ENCODE measurements at places on chromosomes 1 and 21.

DNA sequence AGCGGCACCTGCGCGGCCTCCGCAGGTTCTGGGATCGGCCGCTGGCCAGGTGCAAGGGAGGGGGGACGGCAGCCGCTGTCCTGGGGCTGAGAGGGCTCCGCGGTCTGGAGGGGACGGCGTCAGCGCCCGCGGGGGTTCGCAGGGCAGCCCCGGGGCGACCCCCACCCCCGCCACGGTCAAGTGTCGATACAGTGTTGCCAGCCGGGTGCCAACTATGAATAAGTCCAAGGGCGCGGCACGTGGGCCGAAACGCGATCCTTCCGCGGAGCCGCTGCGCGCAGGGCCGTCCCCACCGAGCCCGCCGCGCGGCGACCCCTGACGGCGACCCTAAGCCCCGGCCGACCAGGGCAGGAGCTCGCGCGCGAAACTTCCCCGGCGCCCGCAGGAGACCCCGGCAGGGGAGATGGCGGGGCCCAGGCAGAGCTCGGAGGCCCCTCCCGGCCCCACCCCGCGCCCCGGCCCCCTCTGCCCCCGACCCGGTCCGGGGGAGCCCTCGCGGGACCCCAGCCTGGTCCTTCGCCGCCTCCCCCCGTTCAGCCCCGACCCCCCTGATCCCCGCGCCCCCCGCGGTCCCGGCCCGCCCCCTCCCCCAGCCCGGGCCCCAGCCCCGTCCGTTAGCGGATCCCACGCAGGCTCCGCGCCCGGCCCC, 586 bp upstream of the AGPAT3 start:
- no peak for DNase-seq

GRCh38 chr1:118335331-118335732, 150.3 kb upstream of the SPAG17 start:
- no peak for DNase-seq

DNA sequence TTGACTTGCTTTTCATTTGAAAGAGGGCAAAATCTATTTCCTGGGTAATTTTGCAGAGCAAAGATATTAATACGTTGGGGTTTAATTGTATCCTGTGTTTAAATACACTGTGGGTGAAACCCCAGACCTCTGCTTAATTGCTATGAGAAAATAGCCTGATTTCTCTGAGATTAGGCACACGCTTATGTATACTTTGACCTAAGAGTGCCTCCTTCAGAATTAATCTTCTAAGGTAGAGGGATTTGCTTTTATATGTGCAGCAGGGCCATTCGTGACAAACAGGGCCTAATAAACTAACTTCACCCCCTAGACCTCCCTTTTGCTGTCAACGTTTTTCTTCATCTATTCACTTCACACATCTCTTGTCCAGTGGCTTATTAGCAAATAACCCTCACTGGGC, 216.9 kb upstream of the ADGRL2 start:
- no peak for DNase-seq

DNA sequence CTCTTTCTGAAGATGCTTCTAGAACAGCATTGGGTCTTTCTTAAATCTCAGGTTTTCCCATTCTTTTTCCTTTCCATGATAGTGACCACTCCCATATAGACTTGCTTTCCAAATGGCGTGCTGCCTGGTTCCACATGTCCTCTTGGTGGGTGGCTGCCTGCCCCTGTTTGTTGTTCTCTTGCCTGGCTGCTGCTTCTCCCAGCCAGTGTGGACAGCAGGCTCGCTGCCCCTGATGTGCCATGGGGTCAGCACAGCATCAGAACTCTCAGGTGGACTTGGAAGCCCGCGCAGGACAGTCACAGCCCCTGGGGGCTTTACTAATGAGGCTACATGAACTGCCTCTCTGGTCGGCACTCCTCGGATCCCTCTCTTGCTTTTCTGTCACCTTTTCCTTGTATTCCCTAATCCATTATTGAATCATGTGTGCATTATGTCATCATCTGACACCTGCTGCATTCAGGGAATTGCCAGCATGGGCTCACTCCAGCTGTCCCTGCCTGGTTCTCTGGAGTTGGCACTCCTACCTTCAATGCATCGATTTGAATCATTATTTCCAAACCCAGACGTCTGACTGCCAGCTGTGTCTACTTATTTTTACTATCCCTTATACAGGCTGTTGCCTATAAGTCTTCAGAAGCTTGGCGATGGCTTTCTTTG, 100.5 kb upstream of the COA6 start:
- no peak for DNase-seq

DNA sequence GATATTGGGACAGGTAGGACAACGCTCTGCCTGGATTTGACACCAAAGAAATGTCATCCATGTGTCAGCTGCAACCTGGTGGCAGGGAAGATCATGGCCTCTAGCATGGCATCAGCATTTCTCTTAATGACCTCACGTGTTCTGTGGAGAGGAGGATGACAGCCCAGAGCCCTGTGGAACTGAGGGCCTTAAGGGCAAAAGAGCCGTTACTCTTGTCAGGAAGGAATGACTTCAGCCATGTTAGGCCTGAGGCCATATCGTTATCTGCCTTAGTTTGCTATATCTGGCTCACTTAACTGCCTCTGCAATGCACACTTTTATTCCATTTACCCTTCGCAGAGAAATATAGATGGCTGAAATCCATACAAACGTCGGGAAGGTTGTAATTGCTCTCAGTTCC, 83.2 kb upstream of the PBX1 start:
- no peak for DNase-seq

GRCh38 chr1:109290137-109290536, 7.2 kb upstream of the PSRC1 start:
- DNase-seq = no peak

DNA sequence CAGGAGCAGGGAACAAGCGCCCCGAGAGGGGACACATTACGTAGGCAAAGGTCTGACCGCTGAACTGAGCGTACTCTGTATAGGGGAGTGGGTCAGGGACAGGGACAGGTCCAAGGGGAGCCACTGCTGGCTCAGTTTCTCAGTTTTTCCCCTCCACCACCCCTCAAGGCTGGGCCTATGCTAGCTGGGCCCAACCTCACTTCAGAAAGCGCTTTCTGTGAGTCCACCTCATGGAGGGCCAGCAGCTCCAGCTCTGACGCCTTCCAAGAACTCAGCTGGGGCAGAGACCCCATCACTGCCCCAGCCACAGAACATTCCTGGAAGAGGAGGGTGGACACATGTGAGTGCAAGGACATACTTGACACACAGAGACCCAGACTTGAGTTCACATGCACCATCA, 242.0 kb downstream of the FOXD2 start:
- no peak for DNase-seq

DNA sequence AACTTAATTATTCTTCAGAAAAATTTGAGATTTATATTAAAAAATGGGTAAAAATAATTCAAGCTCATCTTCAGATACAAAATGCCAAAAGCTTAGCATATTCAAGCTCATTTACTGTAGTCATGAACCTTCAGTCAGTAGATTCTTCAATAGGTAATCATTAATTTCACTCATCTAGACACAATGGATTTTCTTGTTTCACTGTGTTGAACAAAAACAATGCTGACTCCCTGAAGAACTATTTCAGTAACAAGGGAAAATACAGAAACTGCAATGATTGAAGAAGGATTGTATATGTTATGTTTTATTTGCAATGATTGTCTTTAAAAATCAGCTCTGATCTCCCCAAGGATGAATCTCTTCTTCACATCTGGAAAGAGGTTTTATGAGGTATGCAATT, 9.2 kb upstream of the HOOK1 start:
- no peak for DNase-seq

Measured in T follicular helper cell (primary cell).